ENCODE measurements at places on chromosomes 1 and 21. TPM values are rescaled to one million over a fixed set of nuclear protein-coding genes. Genes with fewer than 3 reads are reported as not detected.

DNA sequence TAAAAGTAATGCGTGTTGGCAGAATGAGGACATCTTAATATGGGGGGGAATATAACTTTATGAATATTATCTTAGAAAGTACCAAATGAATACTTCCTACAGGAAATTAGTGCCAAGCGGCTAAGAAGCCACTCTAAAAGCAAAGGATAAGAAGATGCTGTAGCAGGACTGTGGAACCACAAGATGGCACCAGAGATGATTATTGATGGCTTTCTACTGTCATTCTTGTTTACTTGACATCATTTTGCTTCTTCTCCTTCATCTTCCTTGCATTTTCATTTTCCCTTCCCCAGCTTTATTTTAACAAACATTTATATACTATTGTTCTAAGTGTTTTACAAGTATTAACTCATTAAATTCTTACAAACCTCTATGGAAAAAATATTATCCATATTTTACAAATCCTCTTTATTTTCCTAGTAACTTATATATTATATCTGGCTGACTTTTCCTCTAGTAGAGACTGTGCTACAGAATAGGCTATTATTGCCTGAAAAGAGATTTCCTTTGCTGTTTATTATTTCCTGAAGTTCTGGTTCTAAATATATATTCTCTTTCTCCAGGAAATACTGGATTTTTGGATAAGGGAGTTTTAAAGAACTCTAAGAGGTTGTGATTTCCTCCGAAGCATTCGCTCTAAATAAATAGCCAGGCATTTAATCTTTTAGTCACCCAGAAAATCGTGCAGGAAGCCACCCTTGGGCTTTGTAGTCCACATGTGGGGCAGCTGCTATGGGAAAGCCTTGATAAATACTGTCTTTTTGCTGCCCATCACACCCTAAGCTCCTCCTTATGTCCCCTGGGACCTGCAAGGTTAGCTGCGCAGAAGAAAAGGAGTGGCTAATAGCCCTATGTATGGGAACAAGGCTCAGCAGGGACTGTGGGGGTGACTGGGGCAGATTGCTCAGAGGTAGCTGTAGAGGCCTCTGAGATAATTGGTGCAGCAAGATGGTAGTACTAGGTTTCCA lies 69.8 kb downstream of the TPR start:
- no peaks in the 10 kb centered on the region for H3K4me1 ChIP-seq
- H3K27ac ChIP-seq: no peak overlapping the region
- H3K27me3 ChIP-seq: no peaks in the 10 kb centered on the region
- no peak for DNase-seq

GRCh38 chr1:62325081-62325480 lies 5.8 kb upstream of the KANK4 start:
- H3K4me1 ChIP-seq: peaks cover 21% of the 10 kb centered on the region
- peak overlapping the region; percentile 62 for H3K27ac ChIP-seq
- DNase-seq: no peak
- H3K27me3 ChIP-seq: peaks cover 1% of the 10 kb centered on the region
- H3K4me3 ChIP-seq: no peak overlapping the region

DNA sequence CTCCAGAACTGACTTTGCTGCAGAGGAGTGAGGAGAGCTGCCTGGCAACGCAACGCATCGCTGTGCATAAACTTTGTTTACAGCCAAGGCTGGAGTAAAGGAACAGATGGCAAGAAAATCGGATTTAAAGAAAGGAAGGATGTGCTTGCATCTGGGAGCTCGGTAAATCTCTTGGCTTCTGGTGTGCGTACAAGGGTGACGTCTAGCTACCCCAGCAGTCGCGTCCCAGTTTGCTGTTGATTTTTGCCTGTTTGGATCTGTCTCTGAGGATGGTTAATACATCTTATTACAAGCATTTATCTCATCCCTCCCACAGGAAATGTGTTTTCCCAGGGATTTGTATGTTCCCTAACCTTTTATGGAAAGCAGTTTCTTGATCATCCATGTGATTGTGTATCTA lies 73.3 kb upstream of the RALGPS2 start:
- H3K27me3 ChIP-seq: no peaks in the 10 kb centered on the region
- no peak overlapping the region for H3K4me3 ChIP-seq
- no peak overlapping the region for H3K27ac ChIP-seq
- no peaks in the 10 kb centered on the region for H3K36me3 ChIP-seq
- no peak for DNase-seq
- H3K4me1 ChIP-seq: peaks cover 27% of the 10 kb centered on the region

- H3K27me3 ChIP-seq: no peaks in the 10 kb centered on the region
- H3K4me3 ChIP-seq: no peak overlapping the region
- no peaks in the 10 kb centered on the region for H3K4me1 ChIP-seq
- peaks cover 9% of the 10 kb centered on the region for H3K36me3 ChIP-seq
- no peak for DNase-seq
- H3K27ac ChIP-seq: no peak overlapping the region
Observed at GRCh38 chr1:237638555-237638954, 252.2 kb downstream of the ZP4 start.

DNA sequence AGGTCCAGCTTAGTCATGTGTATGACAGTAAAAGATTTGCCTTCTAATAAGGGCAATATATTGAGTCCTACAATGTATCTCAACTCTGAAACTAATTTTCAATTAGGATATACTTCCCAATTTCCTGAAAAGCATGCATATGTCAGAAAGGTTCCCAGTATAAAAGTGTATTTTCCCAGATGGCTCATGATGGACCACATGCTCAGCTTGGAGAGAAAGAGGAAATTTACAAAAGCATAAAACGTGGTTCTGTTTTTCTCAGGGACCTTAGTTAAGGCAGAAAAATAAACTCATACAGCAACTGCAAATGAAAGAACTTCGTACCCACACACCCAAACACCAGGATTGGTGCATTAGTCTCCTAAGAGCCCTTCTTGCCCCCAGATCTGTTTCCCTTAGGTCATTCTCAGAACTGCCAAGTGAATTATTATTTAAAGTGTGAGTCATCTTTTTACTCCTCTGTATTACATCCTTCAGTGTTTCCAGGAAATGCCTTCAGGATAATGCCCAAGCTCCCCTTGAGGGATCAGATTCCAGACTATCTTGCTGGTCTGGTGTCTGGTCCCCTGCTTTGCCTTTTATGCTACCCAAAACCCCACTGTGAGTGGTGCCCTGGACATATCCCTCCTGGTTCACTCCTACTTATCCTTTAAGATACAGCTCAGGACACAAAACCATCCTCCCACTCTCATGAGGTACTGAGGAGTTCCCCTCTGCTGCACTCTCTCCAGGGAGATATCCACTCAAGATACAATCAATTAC lies 57.4 kb downstream of the SSX2IP start:
- H3K36me3 ChIP-seq: no peaks in the 10 kb centered on the region
- H3K4me1 ChIP-seq: peaks cover 30% of the 10 kb centered on the region

- no peak overlapping the region for H3K27ac ChIP-seq
- no peak overlapping the region for H3K4me3 ChIP-seq
- no peaks in the 10 kb centered on the region for H3K36me3 ChIP-seq
- no peaks in the 10 kb centered on the region for H3K4me1 ChIP-seq
Observed at GRCh38 chr1:97243973-97244560, 522.5 kb downstream of the PTBP2 start.

DNA sequence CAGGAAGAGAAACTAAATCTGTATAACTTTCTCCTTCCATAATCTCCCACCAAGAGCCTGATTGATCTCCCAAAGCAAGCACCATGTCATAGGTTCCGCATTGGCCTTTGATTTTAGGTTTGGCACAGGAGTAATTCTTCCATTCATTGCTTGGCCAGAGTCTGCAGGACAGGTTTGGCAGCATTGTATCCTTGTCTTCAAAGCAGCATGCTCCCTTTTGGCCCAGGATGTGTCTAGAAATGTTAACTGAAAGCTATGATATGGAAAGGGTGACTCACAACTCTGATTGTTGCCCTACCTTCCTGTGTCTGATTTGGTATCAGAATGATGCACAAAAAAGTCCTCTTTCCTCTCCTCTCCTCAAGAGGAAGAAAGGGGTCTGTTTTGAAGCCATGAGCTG lies 824.3 kb upstream of the PRMT6 start:
- no peak for DNase-seq
- H3K4me3 ChIP-seq: no peak overlapping the region
- H3K27ac ChIP-seq: no peak overlapping the region
- H3K36me3 ChIP-seq: no peaks in the 10 kb centered on the region
- peaks cover 5% of the 10 kb centered on the region for H3K27me3 ChIP-seq

DNA sequence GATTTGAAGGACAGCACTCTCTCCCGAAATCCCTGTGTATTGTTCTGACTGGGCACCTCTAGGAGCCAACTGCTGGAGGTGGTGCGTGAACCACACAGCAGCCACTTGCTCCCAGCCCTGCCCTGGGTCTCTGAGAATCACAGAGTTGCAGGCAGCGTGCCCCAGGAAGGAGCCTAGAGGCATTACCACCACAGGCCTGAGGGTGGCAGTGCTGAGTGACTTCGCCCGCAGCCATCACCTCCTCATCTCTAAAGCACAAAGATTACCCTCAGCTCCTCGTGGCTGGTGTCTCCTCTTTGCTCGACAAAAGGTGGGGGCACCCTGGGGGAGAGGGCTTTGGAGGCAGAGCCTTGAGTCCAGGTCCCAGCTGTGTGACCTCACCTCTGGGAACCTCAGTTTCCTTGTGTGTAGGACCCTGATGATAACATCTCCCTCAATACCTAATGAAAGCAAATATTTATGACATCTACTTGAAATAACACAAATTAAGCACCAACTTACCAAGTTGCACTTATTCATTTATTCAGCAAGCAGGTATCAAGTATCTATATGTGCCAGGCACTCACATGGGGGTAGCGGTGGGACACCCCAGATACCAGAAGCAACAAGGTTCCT lies 86.3 kb downstream of the VWA5B1 start:
- peaks cover 87% of the 10 kb centered on the region for H3K27me3 ChIP-seq
- DNase-seq: peak; percentile 63
- no peak overlapping the region for H3K4me3 ChIP-seq
- no peaks in the 10 kb centered on the region for H3K4me1 ChIP-seq
- H3K27ac ChIP-seq: no peak overlapping the region

GRCh38 chr1:111201275-111202090 lies 1.0 kb upstream of the DENND2D start:
- DNase-seq: no peak
- H3K36me3 ChIP-seq: no peaks in the 10 kb centered on the region
- H3K27ac ChIP-seq: no peak overlapping the region
- H3K4me1 ChIP-seq: peaks cover 13% of the 10 kb centered on the region

- DNase-seq: no peak
- peak overlapping the region; percentile 81 for H3K27ac ChIP-seq
- H3K36me3 ChIP-seq: no peaks in the 10 kb centered on the region
- peaks cover 30% of the 10 kb centered on the region for H3K4me1 ChIP-seq
- H3K4me3 ChIP-seq: no peak overlapping the region
Observed at GRCh38 chr1:224211206-224211962, 28.3 kb downstream of the DEGS1 start.

- no peak for DNase-seq
- H3K27me3 ChIP-seq: no peaks in the 10 kb centered on the region
Observed at GRCh38 chr1:192545896-192546521, 29.6 kb upstream of the RGS1 start.

- peaks cover 9% of the 10 kb centered on the region for H3K4me1 ChIP-seq
- H3K27ac ChIP-seq: no peak overlapping the region
- no peak for DNase-seq
- peaks cover 43% of the 10 kb centered on the region for H3K36me3 ChIP-seq
Observed at GRCh38 chr1:243217349-243217748, 37.7 kb downstream of the CEP170 start.

GRCh38 chr1:162552684-162553252 lies 8.8 kb upstream of the UAP1 start:
- no peak overlapping the region for H3K4me3 ChIP-seq
- no peaks in the 10 kb centered on the region for H3K4me1 ChIP-seq
- H3K36me3 ChIP-seq: no peaks in the 10 kb centered on the region

DNA sequence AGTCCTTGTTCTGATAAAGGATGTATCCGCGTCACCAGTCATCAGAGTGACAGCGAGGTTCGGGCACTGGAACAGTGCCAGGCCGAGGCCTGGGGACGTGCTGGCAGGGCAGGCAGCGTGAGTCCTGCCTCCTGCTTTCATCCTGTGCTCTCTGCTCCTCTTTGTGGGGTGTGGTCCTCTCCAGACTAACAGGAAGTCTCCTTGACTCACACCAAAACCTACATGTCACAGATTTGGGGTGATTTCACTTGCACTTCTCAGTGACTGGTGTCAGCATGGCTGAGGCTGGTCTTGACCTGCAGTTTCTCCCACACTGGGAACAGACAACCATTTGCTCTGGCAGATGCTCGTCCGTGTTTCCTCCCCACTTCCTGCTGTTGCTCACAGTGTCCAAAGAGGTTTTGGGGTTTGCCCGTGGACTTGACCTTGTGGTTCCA lies 8.8 kb upstream of the NLRP3 start:
- no peak overlapping the region for H3K27ac ChIP-seq
- no peaks in the 10 kb centered on the region for H3K27me3 ChIP-seq
- no peak for DNase-seq
- no peaks in the 10 kb centered on the region for H3K36me3 ChIP-seq
- no peak overlapping the region for H3K4me3 ChIP-seq
- H3K4me1 ChIP-seq: peaks cover 3% of the 10 kb centered on the region

- DNase-seq: no peak
- H3K27me3 ChIP-seq: no peaks in the 10 kb centered on the region
- no peak overlapping the region for H3K4me3 ChIP-seq
- no peaks in the 10 kb centered on the region for H3K36me3 ChIP-seq
Observed at GRCh38 chr1:191206513-191207207, 729.0 kb upstream of the BRINP3 start.

DNA sequence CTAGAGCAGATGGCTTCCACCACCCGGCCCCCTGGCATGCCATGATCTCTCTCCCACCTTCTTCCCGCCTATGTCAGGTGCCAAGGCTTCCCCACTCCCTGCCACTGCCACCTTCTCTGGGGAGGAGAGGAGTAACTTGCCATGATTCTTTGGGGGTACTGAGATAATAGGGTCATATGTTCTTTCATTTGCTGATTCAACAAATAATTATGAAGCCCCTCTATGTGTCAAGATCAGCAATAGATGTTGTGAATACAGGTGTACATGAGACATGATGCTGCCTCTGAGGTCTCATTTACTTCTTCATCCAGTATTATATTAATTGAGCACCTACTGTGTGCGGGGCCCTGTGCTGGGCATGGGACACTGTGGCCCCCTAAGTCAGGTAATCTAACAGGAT lies 6.0 kb upstream of the VWA5B1 start:
- H3K27me3 ChIP-seq: peaks cover 68% of the 10 kb centered on the region
- H3K4me3 ChIP-seq: no peak overlapping the region
- H3K36me3 ChIP-seq: peaks cover 2% of the 10 kb centered on the region

DNA sequence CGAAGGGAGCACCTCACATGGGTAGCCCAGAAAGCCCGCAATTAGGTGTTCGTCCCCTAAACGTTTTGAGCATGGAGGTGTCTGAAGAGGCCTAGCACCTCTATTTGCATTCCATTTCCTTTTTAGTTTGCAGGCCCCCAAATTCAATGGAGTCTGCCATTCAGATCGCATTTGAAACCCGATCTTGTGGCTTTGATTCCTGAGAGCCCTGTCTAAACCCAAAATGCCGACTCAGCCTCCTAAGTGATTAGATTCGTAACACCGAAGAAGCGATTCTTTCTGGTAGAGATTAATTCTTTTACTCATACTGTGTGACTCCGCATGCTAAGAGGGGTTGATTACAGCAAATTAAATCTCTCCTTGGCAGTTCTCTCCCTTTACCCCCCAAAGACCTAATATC lies 415.2 kb upstream of the KAZN start:
- no peaks in the 10 kb centered on the region for H3K4me1 ChIP-seq
- no peak overlapping the region for H3K4me3 ChIP-seq
- H3K27me3 ChIP-seq: peaks cover 25% of the 10 kb centered on the region
- H3K27ac ChIP-seq: no peak overlapping the region
- DNase-seq: no peak
- no peaks in the 10 kb centered on the region for H3K36me3 ChIP-seq

SPRR2A gene
- total RNA-seq: not detected

DSCAM gene
- not detected for total RNA-seq

AADACL3 gene
- total RNA-seq: not detected

GBP7 gene
- not detected for total RNA-seq

FCRL4 gene
- not detected for total RNA-seq

BMP8B gene
- 0.31 TPM for total RNA-seq

AVPR1B gene
- not detected for total RNA-seq

FABP3 gene
- 6.7 TPM for total RNA-seq

LENEP gene
- total RNA-seq: 1.3 TPM

CCDC27 gene
- total RNA-seq: not detected

KCNE2 gene
- 0.92 TPM for total RNA-seq

Data from mesothelial cell of epicardium (in vitro differentiated cells).